Foreskin fibroblast (primary cell): ENCODE measurements at places on chromosomes 5 and 9.

GRCh38 chr5:1405121-1405520 is 40.1 kb downstream of the SLC6A3 start:
- DNase-seq = no peak

GRCh38 chr5:76956033-76956432 is 3.2 kb downstream of the CRHBP start:
- no peak for DNase-seq

GRCh38 chr9:113310538-113310937 is 7.4 kb upstream of the RNF183 start:
- peak; percentile 12 for DNase-seq

DNA sequence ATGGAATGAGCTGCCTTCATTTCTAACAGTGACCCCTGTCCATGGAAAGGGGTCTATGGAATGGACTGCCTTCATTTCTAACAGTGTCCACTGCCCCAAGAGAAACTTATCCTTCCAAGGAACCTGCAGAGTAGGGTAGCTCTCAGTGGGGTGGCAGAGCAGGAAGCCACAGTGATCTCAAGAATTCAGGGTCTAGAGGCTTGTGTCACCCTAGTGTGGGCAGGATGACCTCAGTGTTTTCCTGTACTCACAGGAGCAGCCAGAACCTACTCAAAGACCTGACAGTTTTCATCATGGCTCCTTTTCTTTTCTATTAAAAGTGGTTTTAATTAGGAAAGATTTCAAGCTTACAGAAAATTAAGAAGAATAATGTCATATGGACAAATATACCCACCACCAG is 27.5 kb downstream of the SEC61B start:
- DNase-seq = no peak

DNA sequence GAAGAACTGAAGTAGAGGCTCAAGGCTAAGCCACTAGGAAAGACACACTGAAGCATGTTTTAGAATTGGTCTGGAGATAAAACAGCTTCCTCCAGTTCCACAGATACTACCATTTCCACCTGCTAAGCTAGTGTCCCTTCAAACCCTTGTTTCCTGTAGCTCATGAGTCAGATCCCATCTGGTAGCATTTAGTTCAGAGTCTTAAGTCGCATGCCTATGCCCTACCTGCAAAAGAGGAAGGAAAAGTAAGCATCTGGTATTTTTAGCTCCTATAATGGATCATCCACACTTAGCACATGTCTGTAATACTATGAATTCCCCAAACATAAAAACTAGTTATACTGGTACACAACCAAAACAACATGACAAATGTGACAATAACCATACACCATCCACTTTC is 92.1 kb downstream of the CDKN2A start:
- no peak for DNase-seq

DNA sequence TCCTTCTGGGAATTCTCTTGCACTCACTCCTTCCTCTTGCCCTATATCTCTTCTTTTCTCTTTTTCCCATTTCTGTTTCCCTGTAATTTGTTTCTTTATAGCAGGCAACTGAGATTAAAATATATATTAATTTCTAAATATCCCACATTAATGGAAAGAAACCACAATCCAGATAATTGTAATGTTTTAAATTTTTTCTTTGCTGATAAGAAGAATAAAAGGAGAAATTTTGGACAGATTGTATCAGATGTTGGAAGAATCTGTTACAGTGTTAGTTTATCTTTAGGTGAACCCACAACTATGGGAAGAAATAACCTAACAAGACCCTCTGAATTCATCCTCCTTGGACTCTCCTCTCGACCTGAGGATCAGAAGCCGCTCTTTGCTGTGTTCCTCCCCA is at the start of gene OR1L1:
OR1L1 (plus strand) TSS at position 301 of the 400 bp plus-strand sequence; CDS start at position 301, 0 bp downstream.
- no peak for DNase-seq
